OCI-LY7 (cell line): ENCODE measurements at places on chromosomes 7 and 10.
A peak's percentile ranks its signal among the peaks of the same experiment; 100 is the strongest.

GRCh38 chr7:1883031-1883761 is 213.1 kb downstream of the ELFN1 start:
- no peak for DNase-seq

GRCh38 chr7:24755541-24756407 is 1.5 kb downstream of the GSDME start:
- DNase-seq: no peak

- no peak for DNase-seq
These were observed 114.2 kb downstream of the EGFR start for GRCh38 chr7:55132890-55133551.

DNA sequence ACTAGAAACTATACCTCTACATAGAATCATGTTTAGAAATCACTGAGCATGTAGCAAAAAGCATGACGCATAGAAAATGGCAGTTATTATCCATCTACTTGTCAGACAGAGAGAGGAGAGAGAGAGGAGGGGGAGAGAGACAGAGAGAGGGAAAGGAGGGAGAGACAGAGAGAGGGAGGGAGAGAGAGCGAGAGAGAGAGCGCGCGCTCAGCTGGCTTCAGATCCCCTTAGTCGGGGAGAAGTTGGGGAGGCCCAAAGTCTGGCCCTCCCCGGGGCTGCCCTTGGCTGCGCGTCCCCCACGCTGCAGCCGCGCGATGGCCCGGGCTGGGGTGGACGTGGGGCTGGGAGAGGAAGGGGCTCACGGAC is 37.0 kb downstream of the CNPY1 start:
- no peak for DNase-seq

GRCh38 chr7:93902777-93903423 is 3.5 kb upstream of the GNGT1 start:
- peak; percentile 60 for DNase-seq

- no peak for DNase-seq
These were observed 47.8 kb downstream of the PHF14 start for GRCh38 chr7:11021468-11021867.

- DNase-seq: no peak
These were observed 295.0 kb downstream of the PARD3 start for GRCh38 chr10:34520084-34520483.

DNA sequence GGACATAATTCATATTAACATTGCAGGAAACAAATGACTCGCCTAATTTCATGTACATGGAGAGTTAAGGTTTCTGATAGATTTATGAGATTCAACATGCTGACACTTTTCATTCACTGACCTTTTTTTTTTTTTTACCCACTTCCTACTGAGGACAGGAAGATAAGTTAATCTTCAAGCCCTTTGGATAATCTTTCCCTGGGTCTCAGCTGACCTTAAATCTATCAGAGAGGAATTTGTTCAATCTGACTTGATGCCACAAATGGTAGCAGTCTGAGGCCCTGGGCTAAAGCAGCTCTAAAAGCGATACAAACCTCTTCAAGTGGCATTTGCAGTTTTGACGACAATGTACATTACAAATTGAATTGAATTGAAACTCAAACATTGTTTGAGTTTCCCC is 493.3 kb upstream of the SORCS1 start:
- no peak for DNase-seq

GRCh38 chr7:158094671-158095226 is 492.9 kb downstream of the PTPRN2 start:
- no peak for DNase-seq

- DNase-seq: peak; percentile 85
These were observed 14.3 kb downstream of the MOSPD3 start for GRCh38 chr7:100626530-100627237.

- DNase-seq: peak; percentile 14
These were observed 68.6 kb downstream of the MMRN2 start for GRCh38 chr10:86888585-86889381.

- DNase-seq: no peak
These were observed 33.1 kb downstream of the GHRHR start for GRCh38 chr7:30996883-30997282.

DNA sequence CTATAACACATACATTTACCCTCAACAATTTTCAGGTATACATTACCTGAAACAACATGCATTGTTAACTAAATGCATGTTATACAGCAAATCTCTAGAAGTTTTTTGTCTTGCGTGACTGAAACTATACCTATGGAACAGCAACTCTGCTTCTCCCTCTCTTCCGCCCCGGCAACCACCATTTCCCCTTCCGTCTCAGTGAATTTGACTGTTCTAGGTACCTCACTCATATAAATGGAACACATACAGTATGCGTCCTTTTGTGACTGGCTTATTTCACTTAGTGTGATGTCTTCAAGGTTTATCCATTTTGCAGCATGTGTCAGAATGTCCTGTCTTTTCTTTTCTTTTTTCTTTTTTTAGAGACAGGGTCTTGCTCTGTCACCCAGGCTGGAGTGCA is 22.5 kb downstream of the CALHM2 start:
- DNase-seq: no peak

DNA sequence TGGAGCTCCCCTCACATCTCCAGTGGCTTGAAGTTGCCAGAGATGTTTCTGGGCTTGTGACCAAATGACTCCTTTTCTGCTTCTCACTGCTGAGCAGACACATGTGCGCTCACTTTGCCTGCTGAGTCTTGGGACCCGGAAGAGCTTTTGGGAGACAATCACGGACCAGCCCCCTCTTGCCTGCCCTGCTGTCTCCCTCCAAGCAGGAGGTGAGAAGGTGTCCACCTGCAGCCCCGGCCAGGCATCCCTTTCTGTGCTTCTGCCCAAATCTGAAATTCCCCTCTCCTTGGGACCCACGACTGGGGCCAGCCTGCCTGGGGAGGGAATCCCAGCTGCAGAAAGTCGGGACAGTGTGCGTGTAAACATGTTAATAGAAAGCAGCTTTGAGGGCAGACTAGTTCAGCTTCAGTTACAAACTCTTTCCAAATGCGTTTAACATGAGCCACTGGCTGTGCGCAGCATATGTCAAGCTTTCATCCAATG is 31.7 kb downstream of the HTRA1 start:
- no peak for DNase-seq

- no peak for DNase-seq
These were observed 132.7 kb downstream of the ARID5B start for GRCh38 chr10:62034096-62034640.

DNA sequence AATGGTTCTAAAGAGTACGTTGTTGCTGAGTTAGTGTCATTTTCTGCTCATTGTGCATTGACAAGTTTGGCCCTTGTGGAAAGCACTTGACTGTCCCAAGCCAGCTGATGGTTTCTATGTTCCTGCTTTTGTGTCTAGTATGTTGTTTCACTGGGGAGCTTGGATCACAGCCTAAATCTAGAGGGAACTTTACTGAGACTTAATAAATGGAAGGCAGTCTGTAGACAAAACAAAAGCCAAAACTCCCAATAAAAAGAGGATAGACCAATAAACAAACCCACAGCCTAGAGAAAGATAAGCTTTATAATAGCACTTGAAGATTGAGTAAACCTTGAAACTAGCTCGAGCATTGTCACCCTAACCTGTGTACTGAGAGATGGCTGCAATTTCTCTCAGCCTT is 196.8 kb downstream of the ADRA2A start:
- DNase-seq: no peak

DNA sequence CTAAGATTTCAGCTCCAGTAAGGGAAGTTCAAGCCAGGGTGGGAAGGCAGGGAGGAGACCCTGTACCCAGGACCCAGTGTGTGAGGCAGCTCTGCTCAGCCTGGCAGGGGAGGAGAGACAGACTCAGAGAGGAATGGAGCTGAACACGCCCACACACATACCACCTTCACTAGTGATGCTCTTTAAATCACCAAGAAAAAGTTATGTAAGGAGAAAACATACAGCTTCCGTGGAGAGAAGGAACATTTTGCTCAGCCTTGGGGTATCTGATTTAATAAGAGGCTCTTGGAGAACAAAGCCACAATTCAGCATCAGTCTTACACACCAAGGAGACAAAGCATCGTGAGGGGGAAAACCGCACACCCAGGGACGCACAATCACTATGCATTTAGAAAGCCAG is 62.9 kb downstream of the PRKAG2 start:
- DNase-seq: no peak

DNA sequence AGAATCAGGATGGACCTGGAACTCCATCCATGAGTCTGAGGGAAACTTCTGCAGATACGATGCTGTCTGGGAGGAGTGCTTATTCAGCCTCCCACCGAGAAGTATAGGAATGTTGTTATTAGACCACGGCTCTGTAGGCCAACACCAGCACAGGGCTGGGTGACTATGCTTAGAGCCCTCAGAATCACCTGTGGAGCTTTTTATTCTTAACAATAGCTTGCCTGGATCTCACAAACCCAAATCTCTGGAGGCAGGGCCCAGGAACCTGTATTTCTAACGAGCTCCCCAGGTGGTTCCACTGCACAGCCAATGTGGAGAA is 55.6 kb upstream of the ARID5B start:
- DNase-seq: no peak

DNA sequence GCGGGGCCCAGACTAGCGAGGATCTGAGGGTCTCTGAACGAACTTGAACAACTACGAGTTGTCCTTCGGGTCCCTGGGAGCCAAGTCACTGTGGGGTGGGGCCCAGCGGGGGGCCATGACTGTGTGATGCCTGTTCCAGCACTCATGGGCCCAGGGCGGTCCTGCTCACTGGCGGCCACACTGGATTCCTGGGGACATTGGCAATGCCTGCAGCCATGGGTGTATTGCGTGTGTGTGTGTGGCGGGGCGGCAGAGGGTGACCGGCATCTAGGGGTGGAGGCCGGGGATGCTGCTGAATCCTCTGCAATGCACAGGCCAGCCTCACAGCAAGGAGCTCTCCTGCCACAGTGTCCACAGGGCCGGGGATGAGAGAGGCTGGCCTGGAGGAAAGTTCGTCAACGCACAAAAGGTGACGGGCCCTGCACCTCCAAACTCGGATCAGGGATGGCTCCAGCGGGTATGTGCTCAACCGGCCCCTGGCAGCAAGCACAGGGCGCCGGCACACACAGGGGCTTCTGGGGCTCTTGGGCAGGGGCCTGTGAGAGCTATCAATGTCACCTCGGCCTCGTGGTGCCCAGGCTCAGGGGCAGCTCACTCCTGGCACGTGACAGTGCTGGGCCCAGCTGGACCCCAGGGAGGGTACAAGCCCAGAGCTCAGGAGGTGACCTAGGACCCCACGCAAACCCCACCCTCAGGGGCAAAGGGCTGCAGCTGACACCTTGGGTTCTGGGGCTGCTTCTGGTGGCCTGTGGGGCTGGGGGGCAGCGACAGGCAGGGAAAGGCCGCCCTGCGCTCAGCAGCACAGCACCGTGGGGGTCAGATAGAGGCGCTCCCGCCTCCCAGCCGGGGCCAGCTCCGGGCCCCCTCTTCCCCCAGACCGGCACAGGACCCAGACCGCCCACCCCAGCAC is 27.9 kb downstream of the PAPOLB start:
- no peak for DNase-seq

DNA sequence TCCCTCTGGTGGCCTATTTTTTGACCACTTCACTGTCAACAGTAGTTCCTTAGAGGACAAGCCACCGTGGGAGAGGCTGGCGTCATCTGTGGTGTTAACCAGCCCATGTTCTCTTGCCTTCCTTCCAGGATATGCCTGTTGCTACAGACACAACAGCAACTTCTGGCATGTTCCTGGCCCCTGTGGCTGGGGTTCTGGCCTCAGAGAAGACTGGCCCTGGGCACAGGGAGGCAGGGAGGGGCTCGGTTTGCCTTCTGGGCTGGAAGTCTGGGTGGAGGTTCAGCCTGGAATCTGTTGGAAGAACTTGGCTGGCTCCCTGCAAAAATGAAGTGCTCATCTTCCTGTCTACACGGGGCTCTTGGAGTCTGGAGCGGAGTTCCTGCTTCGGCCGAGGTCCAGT is 25.7 kb downstream of the GOLGA7B start:
- no peak for DNase-seq

- DNase-seq: peak; percentile 50
These were observed 2.4 kb upstream of the ARID5B start for GRCh38 chr10:61899069-61899531.

DNA sequence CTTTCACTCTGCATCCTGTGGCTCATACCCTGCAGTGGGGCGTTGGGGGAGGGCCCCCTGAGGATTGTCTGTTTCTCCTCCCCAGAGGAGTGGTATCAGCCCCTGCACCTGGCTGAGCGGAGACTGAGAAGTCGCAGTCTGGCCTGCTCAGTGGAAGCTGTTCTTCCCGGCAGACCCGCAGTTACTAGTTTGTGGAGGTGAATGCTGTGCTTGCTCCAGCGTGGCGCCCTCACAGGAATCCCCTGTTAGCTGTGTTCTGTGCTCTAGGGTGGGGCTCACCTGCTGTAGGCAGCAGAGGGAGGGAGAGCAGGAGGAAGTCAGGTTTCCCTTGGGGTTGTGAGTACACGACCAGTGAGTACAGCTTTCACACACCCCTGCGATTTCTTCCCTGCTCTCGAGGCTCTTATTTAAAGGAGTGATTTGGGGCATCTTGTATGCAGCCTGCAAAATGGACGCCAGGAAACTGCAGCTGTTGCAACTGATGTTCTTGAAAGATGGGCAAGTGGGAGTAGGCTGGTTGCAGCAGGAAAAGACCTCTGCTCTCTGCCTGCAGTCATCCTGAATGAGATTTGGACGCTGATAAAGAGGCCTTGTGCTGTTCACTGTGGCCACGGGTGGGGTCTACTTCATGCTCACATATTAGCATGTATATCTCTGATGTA is 66.4 kb downstream of the HK1 start:
- DNase-seq: peak; percentile 73

DNA sequence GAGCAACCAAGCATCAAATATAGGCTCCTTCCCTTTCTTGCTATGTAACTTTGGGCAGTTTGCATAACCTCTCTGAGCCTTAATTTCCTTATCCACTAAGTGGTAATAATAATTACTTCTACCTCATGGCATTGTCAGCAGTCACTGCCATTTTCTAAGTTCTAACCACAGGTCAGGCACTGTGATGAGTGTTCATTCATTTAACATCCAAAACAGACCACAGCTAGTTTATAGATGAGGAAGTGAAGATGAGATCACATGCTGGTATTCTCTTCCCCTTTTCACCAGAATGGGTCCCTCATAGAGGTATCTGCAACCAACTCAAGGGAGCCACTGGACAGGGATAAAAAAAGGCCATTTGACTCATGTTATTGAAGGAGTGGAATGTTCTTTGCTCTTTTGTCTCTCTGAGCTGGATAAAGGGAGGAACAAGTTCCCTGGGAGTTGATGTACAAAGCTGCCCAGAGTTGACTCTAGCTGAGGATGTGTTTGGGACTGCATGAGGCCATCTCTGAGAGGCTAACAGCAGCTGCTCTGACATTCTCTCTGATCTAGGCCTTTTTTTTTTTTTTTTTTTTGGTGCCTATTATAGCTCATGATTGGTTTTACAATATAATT is 65.0 kb downstream of the DNAJC12 start:
- peak; percentile 86 for DNase-seq

GRCh38 chr7:73822319-73823173 is 8.2 kb upstream of the CLDN4 start:
- no peak for DNase-seq

DNA sequence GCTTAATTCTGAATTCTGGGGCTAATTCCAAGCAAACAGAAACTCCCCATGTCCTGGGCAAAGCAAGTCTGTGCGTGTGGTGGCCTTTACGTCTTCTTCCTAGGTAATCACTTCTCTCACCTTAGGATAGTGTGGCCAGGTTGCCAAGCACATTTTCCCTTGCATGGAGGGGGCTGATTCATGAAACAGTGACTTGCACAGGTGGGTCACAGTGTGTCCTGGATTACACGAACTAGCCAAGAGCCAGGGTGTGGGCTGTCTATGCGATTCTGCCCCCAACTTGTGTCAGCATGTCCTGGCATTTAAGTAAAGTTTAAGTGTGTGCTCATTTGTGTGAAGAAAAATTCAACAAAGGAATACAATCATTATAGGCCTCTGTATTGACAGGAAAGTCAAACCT is 18.5 kb upstream of the SEM1 start:
- DNase-seq: no peak
